ENCODE measurements at places on chromosomes 13 and 19.
A peak's percentile ranks its signal among the peaks of the same experiment; 100 is the strongest.

- no peaks in the 10 kb centered on the region for H3K27me3 ChIP-seq
- H3K27ac ChIP-seq, result peak overlapping the region; percentile 61
- no peak for DNase-seq
- H3K4me1 ChIP-seq, result peaks cover 30% of the 10 kb centered on the region
- peaks cover 51% of the 10 kb centered on the region for H3K36me3 ChIP-seq
Measured at GRCh38 chr13:98450539-98451111, 126.3 kb downstream of the STK24 start.

- H3K4me1 ChIP-seq, result no peaks in the 10 kb centered on the region
- no peak overlapping the region for H3K4me3 ChIP-seq
- DNase-seq, result no peak
- no peaks in the 10 kb centered on the region for H3K27me3 ChIP-seq
- H3K36me3 ChIP-seq, result no peaks in the 10 kb centered on the region
Measured at GRCh38 chr13:112905990-112906641, 62.9 kb upstream of the MCF2L start.

DNA sequence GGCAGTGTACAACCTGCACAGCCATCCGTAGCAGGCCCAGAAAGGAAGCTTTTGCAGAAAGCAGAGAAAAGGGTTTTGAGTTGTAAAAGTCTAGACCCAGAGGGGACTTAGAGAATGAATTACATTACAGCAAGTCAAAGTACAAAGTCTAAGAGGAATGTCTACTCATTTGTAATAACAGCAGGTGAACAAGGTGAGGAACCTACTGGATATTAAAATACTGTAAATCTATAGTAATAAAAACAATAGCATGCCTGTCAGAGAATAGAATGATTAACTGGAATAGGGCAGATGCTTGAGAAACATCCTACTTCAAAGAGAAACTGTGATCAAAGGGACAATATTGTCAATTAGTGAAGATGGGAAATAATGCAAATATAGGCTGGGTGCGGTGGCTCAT lies 18.3 kb upstream of the ZNF414 start:
- H3K27ac ChIP-seq, result no peak overlapping the region
- H3K36me3 ChIP-seq, result peaks cover 81% of the 10 kb centered on the region
- H3K4me3 ChIP-seq, result no peak overlapping the region

- peaks cover 88% of the 10 kb centered on the region for H3K36me3 ChIP-seq
- no peaks in the 10 kb centered on the region for H3K27me3 ChIP-seq
- no peak for DNase-seq
- H3K4me3 ChIP-seq, result no peak overlapping the region
- no peak overlapping the region for H3K27ac ChIP-seq
Measured at GRCh38 chr19:57249329-57249728, 8.9 kb downstream of the ZNF805 start.

GRCh38 chr19:35043906-35044305 lies 2.4 kb downstream of the HPN start:
- H3K4me1 ChIP-seq, result peaks cover 28% of the 10 kb centered on the region
- no peak overlapping the region for H3K27ac ChIP-seq
- no peak overlapping the region for H3K4me3 ChIP-seq
- no peaks in the 10 kb centered on the region for H3K36me3 ChIP-seq
- H3K27me3 ChIP-seq, result peaks cover 9% of the 10 kb centered on the region

DNA sequence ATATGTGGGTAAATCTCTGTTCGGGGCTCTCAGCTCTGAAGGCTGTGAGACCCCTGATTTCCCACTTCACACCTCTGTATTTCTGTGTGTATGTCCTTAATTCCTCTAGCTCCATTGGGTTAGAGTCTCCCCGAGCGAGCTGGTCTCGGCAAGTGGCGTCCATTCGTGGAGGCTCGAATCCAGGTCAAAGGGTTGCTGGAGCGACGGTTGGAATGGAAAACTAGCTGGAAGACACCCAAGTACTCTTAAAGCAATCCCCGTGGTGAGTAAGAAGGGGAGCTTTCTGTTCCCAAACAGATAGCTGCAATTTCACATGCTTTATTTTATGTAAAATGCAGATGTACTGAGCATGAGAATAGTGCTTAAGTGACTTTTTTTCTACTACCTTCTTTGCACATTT lies 277.5 kb upstream of the SGCG start:
- no peak overlapping the region for H3K4me3 ChIP-seq
- no peak for DNase-seq
- H3K36me3 ChIP-seq, result no peaks in the 10 kb centered on the region
- peaks cover 3% of the 10 kb centered on the region for H3K27me3 ChIP-seq
- H3K4me1 ChIP-seq, result no peaks in the 10 kb centered on the region
- no peak overlapping the region for H3K27ac ChIP-seq

DNA sequence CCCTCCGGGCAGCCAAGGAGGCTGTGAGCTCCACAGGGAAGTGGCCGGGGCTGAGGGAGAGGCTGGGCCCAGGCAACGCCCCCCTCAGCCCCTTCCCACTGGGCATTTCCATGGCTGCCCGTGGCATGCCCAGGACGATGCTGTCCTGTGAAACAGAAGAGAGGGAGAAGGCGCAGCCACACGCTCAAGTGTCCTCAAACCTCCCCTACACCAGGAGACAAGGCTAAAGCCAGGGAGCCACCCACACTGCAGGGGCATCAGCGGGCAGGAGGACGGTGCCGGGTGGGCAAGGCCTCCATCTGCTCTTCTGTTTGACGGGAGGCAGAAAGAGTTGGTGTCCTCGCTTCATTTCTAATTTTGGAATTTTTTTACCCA lies 14.2 kb upstream of the PROZ start:
- DNase-seq, result peak; percentile 9
- no peaks in the 10 kb centered on the region for H3K4me1 ChIP-seq
- H3K27me3 ChIP-seq, result peaks cover 1% of the 10 kb centered on the region

DNA sequence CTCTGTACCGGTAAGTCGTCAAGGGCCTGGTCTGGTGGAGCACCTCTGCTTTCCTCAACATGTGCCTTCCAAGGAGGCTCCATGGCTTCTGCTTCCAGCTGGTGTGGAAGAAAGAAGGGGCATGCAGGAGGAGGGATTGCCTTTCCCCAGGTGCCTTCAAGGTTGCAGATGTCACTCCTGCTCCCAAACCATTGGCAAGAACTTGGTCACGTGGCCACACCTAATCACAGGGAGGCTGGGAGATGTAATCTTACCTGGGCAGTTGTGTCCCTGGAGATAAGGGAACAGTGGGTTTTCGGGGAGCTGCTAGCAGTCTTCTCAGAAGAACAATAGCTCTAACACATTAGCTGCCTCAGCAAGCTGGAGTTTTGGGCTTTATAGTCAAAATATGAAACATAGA lies 9.7 kb upstream of the GPR18 start:
- no peak overlapping the region for H3K4me3 ChIP-seq
- DNase-seq, result no peak
- peaks cover 31% of the 10 kb centered on the region for H3K36me3 ChIP-seq
- H3K27me3 ChIP-seq, result no peaks in the 10 kb centered on the region

DNA sequence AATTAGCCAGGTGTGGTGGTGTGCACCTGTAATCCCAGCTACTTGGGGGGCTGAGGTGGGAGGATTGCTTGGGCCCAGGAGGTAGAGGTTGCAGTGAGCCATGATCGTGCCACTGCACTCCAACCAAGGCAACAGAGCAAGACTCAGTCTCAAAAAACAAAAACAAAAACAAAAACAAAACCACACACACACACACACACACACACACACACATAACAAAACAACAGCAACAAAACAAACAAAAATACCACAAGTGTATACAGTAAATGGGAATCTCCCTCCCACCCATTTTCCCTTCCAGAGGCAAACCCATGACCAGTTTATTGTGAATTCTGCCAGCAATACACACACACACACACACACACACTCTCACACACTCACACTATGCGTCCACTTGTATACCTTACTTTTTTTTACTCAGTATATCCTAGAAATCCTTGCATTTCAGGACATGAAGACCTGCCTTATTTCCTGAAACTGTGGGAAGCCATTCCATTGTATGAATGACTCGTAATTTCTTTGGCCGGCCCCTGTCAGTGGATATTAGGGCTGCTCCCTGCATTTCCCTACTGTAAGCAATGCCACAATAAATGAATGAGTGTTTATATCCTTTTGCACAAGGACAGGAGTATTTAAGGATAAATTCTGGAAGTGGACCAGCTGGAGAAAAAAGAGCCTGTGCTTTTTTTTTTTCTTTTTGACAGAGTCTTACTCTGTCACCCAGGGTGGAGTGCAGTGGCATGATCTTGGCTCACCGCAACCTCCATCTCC lies 6.9 kb upstream of the PLEKHF1 start:
- H3K27me3 ChIP-seq, result peaks cover 7% of the 10 kb centered on the region
- no peak overlapping the region for H3K4me3 ChIP-seq
- no peak for DNase-seq

DNA sequence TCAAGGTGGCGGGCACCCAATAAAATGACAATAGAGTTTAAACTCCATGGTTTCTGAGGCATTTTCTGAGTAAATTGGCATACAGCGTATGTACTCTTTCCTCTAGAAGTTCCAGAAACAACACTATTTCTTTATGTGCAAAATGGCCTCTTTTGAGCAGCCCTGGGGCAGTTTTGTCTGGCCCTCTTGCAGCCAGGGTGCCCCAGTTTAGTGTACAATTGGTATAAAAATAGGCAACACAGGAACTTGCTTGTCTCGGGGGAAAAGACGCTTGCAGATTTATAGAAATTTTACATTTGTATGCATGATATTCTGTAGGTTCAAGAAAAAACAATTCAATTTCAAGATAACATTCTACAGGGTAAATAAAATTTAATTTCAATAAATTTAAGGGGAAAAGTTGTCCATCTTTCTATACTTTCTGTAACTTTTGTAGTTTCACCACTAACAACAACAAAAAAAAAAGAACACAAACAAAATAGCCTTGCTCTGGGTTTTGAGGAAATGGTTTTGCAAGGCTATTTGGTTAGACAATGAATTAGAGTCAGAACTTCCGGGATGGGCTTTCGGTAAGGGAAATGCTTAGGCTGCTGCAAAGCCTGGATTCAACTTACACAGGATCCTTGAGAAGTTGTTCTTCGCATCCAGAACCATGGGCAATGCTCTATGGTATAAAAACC lies 45.3 kb downstream of the LRCH1 start:
- H3K27ac ChIP-seq, result peak overlapping the region; percentile 53
- H3K27me3 ChIP-seq, result no peaks in the 10 kb centered on the region
- DNase-seq, result no peak
- H3K36me3 ChIP-seq, result peaks cover 4% of the 10 kb centered on the region
- no peak overlapping the region for H3K4me3 ChIP-seq
- H3K4me1 ChIP-seq, result peaks cover 76% of the 10 kb centered on the region

DNA sequence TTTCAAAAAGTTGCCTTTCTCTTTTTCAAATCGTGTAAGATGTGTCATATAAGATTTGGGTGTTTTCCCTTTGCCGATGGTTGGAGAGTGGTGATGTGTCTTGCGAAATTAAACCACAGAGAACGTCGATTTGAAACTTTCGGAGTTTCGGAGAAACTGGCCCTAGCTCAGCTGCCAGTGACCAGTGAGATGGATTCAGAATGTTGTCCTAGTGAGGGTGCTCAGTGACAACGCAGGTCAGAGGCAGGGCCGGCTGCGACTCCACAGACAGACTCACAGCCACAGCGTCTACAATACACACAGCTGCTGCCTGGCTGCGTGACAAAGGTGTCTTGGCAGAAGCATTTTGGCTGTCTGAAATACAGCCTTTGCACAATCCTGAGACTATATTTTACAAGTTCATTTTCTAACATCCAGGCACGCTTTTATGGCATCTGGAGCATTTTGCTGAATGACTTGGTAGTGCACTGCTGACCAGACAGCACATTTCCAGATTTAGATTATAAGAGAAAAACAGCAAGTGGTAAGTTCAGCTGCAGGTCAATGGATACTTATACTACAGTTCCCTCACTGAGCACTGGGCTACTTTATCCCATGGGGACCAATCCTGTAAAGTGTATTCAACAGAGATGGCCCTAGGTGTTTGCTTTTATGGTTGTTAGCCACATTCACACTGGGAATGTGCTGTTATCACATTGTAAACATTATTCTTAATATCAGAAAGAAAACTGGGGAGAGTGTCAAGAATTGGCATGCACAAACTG lies 207.5 kb downstream of the KCNRG start:
- no peak overlapping the region for H3K27ac ChIP-seq
- peak overlapping the region; percentile 25 for H3K4me3 ChIP-seq
- H3K27me3 ChIP-seq, result peaks cover 73% of the 10 kb centered on the region
- DNase-seq, result peak; percentile 19
- peaks cover 10% of the 10 kb centered on the region for H3K36me3 ChIP-seq

- no peak overlapping the region for H3K4me3 ChIP-seq
- no peak for DNase-seq
- no peaks in the 10 kb centered on the region for H3K36me3 ChIP-seq
- no peaks in the 10 kb centered on the region for H3K4me1 ChIP-seq
- H3K27ac ChIP-seq, result no peak overlapping the region
Measured at GRCh38 chr13:32946558-32946957, 69.7 kb upstream of the KL start.
